ENCODE measurements at places on chromosomes 16 and 17.

DNA sequence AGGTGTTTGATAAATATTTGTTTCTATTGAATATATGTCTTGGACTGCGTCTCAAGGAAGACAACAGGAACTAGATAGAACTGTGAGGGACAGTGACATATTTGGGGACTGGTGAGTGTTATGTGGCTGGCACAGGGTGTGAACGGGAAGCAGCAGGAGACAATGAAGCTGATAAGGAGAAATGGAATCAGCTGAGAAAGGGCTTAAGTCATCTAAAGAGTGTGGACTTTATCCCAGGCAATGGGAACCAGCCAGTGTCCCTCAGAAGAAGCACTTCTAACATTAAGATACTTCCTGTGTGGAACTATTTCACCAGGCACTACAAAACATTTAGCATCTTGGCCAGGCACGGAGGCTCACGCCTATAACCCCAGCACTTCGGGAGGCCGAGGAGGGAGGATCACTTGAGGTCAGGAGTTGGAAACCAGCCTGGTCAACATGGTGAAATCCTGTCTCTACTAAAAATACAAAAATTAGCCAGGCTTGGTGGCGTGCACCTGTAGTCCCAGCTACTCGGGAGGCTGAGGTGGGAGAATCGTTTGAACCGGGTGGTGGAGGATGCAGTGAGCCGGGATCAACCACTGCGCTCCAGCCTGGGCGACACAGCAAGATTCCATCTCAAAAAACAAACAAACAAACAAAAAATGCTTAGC lies 41.2 kb downstream of the ARHGAP17 start:
- DNase-seq: no peak

DNA sequence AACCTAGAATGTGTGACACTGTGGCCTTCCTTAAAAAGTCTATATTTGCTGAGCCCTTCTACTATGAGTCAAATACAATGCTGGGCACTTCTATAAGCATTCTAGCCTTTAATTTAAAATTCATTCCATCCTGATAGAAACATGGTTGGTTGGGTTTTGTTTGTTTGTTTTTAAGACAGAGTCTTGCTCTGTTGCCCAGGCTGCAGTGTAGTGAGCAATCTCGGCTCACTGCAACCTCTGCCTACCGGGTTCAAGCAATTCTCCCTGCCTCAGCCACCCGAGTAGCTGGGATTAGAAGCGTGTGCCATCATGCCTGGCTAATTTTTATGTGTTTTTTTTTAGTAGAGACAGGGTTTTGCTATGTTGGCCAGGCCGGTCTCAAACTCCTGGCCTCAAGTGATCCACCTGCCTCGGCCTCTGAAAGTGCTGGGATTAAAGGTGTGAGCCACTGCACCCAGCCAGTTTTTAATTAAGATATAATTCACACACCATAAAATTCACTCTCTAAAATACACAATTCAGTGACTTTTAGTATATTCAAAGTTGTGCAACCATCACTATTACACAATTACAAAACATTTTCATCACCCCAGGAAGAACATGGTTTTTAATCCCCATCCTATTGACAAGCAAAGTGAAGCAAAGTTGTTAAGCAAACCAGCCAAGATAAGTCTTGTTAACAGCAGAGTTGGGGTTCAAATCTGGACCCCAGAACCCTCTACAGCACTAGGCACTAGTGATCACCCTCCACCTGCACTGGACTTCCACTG lies 42.8 kb downstream of the CMTM4 start:
- DNase-seq: no peak

DNA sequence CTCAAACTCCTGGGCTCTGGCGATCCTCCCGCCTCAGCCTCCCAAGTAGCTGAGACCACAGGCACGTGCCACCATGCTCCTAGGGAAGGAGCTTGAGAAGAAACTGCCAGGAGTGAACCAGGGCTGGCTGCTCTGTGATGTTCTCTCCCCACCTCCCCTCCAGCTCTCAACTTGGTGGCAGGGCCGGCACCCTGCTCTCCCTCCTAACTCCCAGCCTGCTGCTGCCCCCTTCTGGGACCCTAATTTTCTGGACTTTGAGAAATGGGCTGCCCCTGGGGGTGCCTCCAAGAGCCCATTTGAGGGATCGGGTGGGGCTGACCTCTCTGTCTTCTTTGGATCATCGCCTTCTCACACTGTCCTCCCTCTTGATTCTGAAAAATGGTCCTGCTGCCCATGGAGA lies 14.9 kb upstream of the STAT3 start:
- DNase-seq: no peak

GRCh38 chr17:2986925-2987324 lies 76.5 kb downstream of the OR1D5 start:
- DNase-seq: no peak

DNA sequence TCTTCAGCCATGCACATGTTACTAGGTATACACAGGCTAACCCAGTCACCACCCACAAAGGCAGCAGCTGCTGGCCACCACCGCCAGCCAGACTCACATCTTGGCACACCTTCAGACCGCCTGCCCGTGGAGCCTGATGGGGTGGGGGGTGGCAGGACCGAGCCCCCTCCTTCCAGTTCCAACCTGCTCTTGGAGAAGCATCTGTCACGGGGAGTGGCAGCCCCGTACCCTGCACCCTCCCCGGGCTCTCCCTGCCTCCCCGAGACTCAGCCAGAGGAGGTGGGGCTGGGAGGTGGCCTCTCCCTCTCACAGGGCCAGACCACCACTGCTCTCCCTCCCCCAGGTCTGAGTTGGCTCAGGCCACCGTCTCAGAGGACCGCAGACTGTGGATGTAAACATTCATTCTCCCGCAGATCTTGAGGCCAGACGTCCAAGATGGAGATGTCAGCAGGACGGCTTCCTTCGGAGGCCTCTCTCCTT lies 11.3 kb upstream of the RBFOX3 start:
- DNase-seq: no peak

- no peak for DNase-seq
Observed at GRCh38 chr16:4909825-4910224, 27.1 kb downstream of the PPL start.

GRCh38 chr17:30321314-30321713 lies 12.5 kb downstream of the TMIGD1 start:
- DNase-seq: no peak

DNA sequence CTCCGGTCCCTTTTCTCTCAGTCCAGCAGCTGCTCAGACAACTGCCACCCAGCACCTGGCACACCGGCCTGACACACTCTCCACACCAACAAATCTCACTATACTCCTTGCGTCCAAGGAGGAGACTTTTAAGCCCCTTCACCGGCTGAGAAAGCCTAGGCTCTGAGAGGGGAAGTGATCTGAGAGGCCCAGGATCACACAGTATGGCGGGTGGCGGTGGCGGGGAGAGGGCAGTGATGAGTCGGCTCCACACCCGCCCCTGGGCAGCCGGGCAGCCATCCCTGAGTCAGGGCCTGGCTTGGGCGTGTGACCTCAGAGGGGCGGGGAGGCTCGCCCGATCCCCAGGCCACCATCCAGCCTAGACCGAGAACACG lies 569 bp downstream of the FLII start:
- DNase-seq: no peak

DNA sequence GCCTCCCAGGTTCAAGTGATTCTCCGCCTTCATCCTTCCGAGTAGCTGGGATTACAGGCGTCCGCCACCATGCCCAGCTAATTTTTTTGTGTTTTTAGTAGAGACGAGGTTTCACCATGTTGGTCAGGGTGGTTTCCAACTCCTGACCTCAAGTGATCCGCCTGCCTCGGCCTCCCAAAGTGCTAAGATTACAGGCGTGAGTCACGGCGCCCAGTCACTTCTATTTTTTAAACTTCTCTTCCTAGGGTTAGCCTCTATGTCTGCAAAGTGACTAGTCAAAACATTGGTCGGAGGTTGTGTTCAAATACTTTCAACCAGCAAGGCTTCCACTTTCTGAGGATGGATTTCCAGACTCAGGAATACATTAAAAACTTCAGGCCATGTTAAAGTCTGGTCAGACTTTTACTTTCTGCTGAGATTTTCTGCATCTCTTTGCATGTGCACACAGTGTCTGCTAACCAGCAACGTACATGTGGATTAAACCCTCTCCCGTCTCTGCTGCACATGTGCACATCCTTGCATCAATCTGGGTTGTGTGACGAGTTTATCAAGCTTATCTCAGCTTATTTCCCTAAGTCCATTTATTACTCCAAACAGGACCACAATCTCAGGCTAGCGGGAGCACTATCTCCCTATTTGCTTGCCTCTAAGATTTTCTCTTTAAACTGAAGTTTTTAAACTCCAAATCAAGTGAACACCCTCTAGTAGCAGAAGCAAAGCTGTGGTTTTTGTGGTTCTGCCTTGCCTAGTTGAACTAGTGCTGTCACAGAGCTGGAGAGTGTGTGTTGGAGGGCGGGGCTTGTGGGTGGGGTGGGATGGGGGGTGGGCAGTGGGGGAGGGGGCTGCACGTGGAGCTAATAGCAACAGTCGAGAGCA lies 525.2 kb upstream of the GOT2 start:
- no peak for DNase-seq

- DNase-seq: no peak
Observed at GRCh38 chr17:28788100-28788499, 44.3 kb downstream of the TRAF4 start.

DNA sequence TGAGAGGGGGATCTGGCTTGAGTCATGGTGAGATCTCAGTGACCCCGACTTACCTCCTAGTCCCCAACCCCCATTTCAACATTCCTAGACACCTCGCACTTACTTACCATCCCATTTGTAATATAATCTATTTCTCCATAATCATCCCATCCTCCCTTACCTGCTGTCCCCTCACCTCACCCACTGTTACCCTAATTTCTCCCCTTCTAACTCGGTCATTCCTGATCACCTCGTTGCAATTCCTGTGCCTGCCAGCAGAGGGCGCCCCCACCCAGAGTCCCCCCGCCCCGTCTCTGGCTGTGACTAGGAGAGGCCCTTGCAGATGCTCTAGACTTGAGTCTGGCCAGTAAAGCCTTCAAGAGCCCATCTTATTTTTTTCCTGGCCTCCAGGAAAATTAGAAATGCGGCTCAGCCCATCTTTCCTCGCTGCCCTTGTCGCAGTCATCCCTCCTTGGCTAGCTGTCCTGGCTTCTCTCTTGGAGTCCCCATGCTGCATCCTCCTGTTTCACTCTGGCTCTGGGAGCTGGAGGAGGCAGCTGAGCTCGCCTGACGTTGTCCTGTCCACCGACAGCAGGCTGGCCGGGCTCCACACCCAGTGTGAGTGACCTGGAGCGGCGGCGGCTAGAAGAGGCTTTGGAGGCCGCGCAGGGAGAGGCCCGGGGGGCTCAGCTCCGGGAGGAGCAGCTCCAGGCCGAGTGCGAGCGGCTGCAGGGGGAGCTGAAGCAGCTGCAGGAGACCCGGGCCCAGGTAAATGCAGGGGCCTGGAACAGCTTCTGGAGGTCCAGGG lies 5.0 kb downstream of the TBKBP1 start:
- peak; percentile 81 for DNase-seq

- no peak for DNase-seq
Observed at GRCh38 chr16:73412416-73412815, 364.5 kb upstream of the ZFHX3 start.

GRCh38 chr17:79393358-79394052 lies 217.3 kb downstream of the RBFOX3 start:
- peak; percentile 45 for DNase-seq

GRCh38 chr17:73357318-73357717 lies 45.5 kb upstream of the CDC42EP4 start:
- no peak for DNase-seq

- DNase-seq: no peak
Observed at GRCh38 chr17:58330538-58330996, 2.0 kb upstream of the TSPOAP1 start.

- DNase-seq: no peak
Observed at GRCh38 chr16:85649411-85650134, 36.5 kb downstream of the GSE1 start.

GRCh38 chr16:4101421-4102219 lies 14.6 kb downstream of the ADCY9 start:
- DNase-seq: no peak

DNA sequence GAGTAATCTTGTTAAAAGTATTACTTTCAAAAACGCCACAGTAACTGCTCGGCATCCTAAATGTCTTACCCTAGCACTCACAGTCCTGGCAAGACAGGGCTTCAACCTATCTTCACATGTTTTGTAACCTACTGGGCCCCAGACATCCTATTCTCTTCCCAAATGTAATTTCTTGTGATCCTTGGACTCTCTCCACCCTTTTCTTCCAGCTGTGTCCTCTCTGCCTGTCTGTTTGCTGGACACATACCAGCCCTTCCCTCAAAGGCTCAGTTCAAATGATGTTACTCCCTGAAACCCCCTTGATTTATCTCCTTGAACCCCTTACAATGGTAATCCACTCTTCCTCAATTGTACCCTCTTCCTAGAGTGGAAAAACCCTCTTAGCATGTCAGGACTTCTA lies 60.1 kb upstream of the CNEP1R1 start:
- DNase-seq: no peak

DNA sequence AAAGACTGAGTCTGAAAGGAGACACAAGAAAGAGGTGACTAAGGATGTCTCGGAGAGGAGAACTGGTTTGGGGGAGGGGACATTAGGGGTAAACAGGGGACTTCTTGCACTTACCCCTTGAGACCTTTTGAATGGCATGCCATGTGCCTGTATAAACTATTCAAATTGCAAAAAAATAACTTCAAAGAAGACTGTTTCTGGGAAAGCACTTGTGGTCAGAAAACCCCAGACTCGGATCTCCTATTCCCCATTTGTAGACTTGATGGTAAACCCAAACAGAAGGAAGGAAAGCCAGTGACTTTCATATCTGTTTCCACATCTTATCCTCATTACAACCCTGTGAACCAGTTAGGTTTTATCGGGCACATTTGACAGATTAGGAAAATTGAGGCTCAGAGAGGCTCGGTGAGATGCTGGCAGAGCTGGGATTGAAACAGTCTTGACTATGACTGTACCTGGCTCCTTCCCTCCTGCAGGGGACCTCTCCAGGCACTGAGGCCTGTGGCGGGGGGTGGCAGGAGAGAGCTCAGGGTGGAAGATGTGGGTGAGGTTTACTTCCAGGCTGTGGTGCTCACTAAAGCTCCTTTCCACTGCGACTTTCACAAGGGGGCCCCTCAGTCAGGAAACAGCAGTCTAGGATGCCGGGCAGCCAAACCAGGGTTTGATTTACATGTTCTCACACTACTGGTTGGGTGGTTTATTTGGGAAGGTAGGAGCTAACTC lies 30.5 kb upstream of the PLCG2 start:
- DNase-seq: no peak

GRCh38 chr17:10197362-10197720 lies 1.1 kb downstream of the GAS7 start:
- no peak for DNase-seq

GRCh38 chr16:26644912-26645543 lies 421.7 kb upstream of the C16orf82 start:
- no peak for DNase-seq

DNA sequence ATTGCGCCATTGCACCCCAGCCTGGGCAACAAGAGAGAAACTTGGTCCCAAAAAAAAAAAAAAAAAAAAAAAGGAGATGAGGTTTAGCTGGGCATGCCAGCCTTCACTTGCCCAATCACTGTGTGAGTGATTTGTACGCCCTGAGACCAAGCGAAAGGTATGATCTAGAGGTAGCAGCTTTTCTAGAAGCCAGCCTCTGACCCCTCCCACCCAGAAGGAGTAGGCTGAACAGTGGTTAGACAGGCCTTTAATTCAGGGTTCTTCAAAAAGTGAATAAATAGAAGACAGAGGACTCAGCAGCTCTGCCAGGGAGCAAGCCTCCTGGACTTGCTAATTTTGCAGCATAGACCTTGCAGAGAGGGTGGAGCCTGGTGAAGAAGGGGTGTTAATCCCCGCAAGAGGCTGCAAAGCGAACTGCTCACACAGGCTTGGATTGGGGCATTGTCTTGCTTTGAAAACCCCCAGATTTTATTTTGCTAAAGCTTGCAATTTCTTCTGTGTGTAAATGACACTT lies 7.1 kb upstream of the CYTH1 start:
- DNase-seq: no peak

GRCh38 chr17:62121025-62121730 lies 56.1 kb upstream of the MED13 start:
- no peak for DNase-seq

- DNase-seq: no peak
Observed at GRCh38 chr17:64053101-64053500, 32.7 kb upstream of the ICAM2 start.

Measured in stimulated activated CD8-positive, alpha-beta memory T cell treated with anti-CD3 and anti-CD28 coated beads, Interleukin-7, amount 100 ng/mL, for 1 hour (primary cell).